ENCODE measurements at places on chromosomes 5 and 9.

- DNase-seq = no peak
These were observed 49.8 kb downstream of the LMNB1 start for GRCh38 chr5:126826619-126827215.

DNA sequence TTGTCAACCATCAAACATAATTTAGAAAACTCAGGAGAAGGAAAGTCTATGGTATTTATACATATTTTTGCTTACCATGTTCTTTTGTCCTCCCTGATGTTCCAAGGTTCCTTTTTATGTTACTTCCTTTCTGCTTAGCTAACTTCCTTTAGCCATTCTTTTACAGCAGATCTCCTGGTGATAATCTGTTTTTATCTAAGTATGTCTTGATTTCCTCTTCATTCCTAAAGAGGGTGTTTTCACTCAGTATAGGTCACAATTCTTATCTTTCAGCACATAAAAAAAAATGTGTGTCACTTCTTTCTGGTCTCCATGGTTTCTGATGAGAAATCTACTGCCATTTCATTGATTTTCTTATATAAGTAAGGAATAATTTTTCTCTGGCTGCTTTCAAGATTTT lies 384.4 kb upstream of the PDE4D start:
- no peak for DNase-seq

- DNase-seq = no peak
These were observed 53.3 kb upstream of the ZBED3 start for GRCh38 chr5:77140350-77140749.

DNA sequence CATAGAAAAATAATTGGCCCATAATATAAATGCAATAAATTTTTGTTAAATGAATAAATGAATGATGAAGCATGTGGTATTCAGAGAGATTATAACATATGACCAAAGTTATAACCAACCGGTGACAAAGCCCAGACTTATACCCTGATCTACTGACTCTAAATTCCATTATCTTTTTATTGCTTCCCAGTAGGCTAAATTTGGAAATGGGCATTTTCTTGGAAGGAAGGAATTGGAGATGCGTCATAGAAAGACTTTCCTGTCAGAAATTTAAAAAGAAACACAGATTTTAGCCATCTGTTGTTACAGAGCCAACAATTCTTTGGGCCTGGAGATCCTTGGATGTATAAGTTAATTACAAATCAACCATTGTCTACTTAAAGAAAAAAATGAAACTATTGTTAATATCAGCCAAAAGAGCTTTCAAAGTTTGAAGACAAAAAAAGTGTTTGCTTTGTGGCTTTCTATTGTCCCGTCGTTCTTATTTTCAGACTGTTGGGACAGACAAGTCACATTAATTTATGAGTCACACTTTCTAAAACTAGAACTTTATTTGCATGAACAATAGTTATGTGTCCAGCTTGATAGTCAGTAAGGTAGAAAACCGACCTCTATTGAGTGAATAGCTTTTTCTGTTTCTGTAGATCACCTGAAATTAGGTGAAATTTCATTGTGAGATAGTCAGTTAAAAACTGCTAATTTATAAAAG lies 428.7 kb downstream of the GABRG2 start:
- DNase-seq = no peak

DNA sequence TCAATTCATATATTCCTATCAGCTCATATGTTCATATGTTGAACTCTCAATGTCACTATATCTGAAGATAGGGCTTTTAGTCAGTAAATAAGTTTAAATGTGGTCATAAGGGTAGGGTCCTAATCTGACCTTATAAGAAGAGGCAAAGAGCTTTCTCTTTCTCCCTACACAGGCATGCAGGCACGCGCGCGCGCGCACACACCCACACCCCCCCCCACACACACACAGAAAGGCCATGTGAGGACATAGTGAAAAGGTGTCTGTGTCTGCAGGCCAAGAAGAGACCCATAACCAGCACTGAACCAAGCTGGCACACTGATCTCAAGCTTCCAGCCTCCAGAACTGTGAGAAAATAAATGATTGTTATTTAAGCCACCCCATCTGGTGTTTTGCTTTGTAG lies 76.0 kb downstream of the PDE4D start:
- no peak for DNase-seq

- DNase-seq = no peak
These were observed 315.3 kb upstream of the RPS23 start for GRCh38 chr5:82593481-82593880.

DNA sequence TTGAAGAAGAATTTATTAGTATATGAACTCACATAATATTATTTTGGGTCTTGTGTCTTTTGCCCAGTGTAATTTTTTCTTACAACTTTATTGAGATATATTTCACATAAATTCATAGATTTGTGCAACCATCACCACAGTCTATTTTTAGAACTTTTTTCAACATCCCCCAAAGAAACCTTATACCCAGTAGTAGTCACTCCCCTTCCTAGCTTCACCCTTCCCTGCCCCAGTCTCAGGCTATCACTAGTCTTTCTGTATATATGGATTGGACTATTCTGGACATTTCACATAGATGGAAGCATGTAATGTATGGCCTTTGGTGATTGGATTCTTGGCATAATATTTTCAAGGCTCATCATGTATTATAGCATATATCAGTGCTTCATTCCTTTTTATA lies 67.8 kb downstream of the MAN2A1 start:
- no peak for DNase-seq

DNA sequence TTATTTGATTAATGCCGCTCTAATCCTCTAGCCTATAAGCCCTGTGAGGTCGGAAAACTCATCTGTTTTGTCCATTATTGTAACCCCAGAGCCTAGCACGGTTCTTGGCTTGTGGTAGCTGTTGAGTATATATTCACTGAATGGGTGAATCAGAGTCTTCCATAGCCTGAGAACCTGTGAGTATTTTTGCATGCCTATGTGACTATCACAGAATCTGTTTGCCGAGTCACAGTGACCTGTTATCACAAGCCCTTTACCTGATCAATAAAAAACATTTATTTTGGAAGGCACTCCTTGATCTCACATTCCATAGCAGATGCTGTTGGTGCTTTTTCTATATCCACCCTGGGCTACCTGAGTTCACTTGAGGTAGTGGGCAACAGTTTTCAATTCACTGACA lies 125.0 kb upstream of the STC2 start:
- no peak for DNase-seq

GRCh38 chr9:22401671-22402070 lies 45.0 kb upstream of the DMRTA1 start:
- DNase-seq = no peak

- DNase-seq = no peak
These were observed 452.1 kb upstream of the MPDZ start for GRCh38 chr9:13731637-13732036.

GRCh38 chr5:121038438-121038837 lies 574.3 kb downstream of the PRR16 start:
- no peak for DNase-seq

- DNase-seq = no peak
These were observed 603.0 kb downstream of the RAB3C start for GRCh38 chr5:59185757-59186385.
